ENCODE measurements at places on chromosomes 5 and 9.

DNA sequence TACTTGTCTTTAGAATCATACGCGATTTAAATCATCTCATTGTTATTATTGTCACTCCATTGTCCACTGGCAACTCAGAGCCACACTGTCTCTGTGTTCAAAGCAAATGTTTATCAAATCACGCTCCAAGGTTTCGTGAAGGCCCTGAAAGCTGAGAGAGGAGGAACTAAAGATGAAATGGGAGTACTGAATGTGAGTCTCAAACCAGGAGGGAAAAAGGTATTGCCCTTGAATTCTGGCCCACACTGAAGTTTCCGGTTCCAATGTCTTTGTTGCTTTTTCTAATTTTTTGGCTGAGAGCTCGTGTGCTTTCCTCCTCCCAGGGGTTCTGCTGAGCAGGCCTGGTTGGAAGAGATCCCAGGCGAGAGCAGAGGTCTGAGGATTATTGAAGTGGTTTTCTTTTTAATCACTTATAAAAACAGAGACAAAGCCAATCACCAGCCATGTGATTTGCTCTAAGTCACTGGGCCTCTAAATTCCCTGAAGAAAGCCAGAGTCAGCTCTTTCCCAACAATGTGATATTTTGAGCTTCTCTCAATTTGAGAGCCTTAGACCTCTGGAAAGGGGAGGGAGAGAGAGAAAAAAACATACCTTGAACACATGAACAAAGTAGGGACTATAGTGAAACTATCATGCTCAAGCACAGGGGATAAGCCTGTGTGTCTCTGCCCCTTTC lies 420.8 kb upstream of the GRAMD2B start:
- no peak for DNase-seq

DNA sequence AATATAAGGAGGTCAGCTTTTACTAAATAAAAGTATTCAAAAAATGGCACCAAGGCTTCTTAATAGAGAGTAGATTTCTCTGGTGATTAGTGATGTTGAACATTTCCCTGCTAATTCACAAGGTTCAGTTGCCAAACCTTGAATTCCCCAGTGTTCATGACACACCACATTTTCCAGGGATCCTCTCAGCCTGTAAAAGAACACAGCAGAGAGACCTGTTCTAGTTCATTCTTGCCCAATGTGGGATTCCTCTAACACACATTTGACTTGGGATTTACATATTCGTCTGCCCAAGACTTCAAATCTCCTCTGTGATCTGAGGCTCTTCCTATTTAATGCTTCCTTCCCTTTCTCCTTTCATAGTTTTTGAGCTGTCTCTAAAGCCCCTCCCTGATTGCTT lies 273.2 kb upstream of the CDH9 start:
- DNase-seq: no peak

GRCh38 chr9:22030101-22030598 lies 21.0 kb upstream of the CDKN2B start:
- no peak for DNase-seq

DNA sequence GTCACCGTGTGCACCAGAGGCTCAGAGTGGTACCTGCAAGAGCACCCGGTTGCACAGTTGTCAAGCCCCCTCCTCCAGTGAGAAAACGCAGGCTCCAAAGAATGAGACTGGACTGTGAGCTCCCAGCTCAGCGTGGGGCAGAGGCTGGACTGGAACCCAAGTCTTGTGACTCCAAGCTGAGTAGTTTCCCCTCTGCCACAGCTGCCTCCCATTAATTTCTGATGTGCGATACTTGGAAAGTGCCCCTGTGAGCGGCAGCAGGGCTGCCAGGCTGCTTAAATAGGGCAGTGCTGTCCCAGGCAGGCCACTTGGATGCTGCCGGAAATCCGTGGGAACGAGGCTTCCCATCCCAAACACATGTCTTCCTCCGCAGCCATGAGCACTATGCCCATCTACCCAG lies 62.2 kb upstream of the ANGPTL2 start:
- DNase-seq: no peak

DNA sequence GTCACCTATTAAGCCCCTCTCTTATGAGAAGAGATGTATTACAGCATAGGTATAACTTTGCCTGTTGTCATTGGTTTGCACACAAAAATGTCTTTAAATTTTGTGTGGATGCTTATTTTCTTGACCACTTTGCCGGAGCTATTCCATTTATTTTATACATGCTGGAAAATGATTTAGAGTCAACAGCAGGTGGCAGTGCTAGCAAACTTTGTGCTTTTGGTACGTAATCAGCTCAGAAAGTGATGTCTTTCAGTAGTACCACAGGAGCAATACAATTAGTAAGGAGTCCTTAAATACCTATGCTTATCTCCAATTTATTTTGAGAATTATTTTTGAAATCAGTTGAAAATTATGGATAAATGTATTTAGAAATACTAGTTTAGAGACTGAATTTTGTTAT lies 19.8 kb upstream of the NUDT12 start:
- DNase-seq: no peak

DNA sequence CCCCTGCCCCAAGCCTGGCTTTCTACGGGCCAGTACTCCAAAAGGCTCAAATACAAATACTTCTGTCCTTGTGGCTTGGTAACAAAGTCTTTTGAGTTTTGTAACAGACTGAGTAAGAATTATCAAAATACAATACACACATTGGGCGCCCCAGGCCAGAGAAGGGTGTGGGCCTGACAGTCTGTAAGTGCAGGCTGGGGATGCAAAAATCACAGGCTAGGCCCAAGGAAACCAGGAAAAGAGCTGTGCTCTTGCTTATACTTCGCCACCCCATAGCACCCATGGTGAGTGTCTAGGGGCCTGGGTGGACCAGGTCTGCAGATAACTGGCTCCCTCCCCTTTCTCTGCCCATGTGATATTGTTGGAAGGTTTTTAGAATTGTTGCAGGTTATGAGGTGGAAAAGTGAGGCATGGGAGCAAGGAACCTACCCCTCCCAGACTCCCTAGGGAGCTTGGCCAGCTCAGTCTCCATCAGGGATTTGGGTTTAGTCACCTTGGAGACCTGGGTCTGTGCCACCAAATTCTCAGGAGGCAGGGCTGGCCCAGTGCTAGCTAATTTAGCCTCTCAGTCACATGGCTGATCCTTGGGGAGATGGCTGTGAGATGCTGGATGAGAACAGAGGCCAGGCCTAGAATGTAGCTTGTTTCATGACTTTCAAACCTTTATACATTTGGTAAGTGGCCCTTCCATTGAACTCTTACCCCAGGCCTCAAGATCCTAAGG lies 72.9 kb downstream of the TARS1 start:
- no peak for DNase-seq

DNA sequence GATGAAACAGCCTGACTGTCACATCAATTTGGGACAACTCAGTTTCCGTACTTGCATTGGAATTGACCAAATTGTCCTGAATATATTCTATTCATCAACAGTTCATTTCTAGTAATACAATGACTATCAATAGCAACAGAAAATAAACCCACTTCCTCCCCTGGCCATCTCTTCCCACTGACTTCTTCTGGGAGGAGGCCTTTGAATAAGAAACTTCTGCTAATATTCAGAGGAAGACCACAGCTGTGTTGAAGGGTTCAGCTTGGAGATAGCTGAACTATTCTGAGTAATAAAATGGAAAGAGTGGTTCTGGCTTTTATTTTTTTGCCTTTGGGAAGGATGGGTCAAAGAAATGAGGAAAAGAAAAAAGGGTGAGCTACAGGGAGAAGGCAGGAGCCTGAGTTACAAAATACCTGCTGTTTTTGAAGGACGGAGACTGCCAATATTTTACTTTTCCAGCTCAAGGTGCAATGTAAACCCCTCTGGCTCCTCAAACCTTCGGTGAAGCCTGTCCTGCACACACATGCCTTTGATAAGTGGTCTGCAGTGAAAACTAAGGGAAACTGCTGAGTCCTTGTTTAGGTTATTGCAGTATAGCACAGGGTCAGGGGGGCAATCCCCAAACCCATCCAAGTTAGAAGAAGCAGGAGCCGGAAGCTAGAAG lies 29.9 kb downstream of the FYB1 start:
- DNase-seq: no peak

GRCh38 chr9:2879803-2880202 lies 35.9 kb upstream of the PUM3 start:
- no peak for DNase-seq

- no peak for DNase-seq
These were observed 507.7 kb downstream of the CCDC171 start for GRCh38 chr9:16060436-16061129.

DNA sequence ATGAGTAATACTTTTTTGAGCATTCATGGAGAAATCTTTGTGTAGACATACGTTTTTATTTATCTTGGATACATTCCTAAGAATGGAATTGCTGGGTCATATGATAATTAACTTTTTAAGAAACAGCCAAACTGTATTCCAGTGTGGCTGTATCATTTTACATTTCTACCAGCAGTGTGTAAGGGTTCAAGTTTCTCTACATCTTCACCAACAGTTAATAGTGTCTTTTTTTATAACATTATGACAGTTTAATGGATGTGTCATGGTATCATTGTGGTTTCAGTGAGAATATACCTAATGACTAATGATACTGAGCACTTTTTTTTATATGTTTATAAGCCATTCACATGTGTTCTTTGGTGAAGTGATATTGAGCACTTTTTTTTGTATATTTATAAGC lies 52.4 kb downstream of the NIPBL start:
- no peak for DNase-seq

GRCh38 chr5:177374211-177374610 lies 10.0 kb upstream of the SLC34A1 start:
- no peak for DNase-seq

DNA sequence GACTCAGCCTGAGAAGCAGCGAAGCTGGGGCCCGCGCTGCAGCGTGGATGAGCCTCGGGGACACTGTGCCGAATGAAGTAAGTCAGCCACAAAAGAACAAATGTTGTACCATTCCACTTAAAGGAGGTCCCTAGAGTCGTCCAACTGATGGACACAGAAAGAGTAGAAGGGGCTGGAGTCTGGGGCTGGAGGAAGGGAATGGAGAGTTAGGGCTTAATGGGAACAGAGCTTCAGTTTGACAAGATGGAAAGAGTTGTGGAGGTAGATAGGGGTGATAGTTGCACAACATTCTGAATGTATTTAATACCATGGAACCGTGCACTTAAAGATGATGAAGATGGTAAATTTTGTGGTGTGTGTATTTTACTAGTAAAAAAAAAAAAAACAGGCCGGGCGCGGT lies 119.9 kb downstream of the EHMT1 start:
- no peak for DNase-seq

DNA sequence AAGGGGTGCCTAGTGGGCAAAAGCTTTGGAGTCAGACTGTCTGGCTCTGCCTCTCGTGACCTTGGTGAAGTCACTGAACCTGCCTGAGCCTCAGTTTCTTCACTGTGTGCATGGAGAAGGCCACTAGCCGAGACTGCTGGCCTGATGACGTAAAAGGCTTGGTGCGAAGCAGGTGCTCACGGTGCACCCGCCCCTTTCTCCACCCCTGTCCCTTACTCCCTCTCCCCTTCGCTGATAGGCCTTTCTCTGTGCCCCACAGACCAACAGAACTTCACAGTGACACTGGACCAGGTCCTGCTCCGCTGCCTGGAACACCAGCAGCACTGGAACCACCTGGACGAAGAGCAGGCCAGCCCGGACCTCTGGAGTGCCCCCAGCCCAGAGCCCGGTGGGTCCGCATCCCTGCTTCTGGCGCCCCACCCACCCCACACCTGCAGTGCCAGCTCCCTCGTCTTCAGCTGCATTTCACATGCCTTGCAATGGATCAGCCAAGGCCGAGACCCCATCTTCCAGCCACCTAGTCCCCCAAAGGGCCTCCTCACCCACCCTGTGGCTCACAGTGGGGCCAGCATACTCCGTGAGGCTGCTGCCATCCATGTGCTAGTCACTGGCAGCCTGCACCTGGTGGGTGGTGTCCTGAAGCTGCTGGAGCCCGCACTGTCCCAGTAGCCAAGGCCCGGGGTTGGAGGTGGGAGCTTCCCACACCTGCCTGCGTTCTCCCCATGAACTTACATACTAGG lies 10.4 kb downstream of the FPGS start:
- DNase-seq: no peak

- no peak for DNase-seq
These were observed 134.8 kb upstream of the BOD1 start for GRCh38 chr5:173751266-173751600.

DNA sequence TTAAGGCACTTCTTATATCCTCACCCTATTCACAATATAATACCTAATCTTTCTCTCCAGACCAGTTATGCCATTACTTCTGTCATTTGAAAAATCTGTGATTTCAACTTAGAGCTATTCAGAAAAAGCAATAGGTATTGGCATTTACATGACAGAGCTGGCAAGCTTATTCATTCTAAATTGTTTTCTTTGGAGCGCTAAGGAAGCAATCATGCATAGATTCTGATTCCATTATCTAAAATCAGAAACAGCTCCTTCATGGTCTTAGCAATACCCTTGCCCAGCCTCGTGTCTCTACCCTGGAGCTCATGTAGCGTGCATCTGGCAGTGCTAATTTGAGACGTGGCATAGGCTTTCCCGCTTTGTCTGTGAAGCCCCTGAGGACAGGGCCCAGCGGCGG lies 4.5 kb downstream of the SLC1A1 start:
- no peak for DNase-seq

DNA sequence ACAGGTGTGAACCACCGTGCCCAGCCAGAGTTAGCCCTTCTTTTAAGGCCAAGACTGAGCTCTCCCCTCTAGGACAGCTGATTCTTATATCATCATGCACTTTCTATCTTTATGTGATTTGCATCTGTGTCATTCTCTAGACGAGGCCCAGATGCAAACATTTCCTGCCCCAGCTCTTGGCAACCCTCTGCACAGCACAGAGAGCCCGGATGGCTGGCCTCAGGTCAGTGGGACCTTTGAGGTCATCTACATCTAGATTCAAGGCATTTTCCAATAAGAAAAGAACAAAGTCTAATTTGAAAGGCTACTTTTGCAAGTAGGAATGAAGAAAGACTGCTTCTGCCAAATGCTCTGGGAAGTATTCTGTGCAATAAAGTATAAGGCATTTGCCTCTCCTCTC lies 109.0 kb upstream of the DAB2 start:
- no peak for DNase-seq

Measured in cerebellar nuclear complex (tissue), 1 donor.